ENCODE measurements at places on chromosomes 4 and X.

GRCh38 chr4:973431-974397 is at the start of gene DGKQ:
Gene DGKQ, minus strand, starts transcription at chr4:973569. Its CDS starts 87 bp downstream, at chr4:973482.
- DNase-seq: peak; percentile 83

- DNase-seq: no peak
These were observed 98.5 kb upstream of the KLF3 start for GRCh38 chr4:38565271-38566199.

DNA sequence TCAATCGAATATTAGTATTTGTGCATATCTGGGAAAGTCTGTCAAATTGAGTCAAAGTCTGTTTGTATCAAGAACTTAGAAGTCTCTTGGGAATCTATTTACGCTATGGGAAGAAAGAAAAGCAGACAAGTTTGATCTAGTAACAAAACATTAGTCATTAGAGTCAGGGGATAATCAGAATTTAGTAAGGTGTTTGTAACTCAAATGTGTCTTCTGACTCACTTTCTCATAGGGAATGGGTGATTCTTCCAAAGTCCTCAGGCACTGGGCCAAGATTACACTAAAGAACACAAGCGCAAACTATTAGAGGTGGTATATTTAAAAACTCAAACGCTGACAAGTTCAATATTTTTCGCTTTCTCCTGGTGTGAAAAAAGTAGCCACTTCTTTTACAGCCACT is 926.5 kb downstream of the PDHA2 start:
- no peak for DNase-seq

DNA sequence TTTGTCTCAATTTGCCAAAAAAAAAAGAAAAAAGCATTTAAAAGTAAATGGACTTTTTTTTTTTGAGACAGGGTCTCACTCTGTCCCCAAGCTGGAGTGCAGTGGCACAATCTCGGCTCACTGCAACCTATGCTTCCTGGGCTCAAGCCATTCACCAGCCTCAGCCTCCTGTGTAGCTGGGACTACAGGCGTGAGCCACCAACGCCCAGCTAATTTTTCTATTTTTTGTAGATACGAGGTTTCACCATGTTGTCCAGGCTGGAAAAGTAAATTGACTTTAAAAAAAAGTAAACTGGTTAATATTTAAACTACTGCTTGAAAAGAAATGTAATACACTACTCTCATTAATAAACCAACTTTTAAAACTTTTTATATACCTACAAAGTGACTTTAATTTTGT is 5.9 kb downstream of the AIFM1 start:
- no peak for DNase-seq

GRCh38 chr4:168849030-168849675 is 160.9 kb downstream of the CBR4 start:
- DNase-seq: no peak

- DNase-seq: no peak
These were observed 190.6 kb downstream of the FRAS1 start for GRCh38 chr4:78247536-78248285.

DNA sequence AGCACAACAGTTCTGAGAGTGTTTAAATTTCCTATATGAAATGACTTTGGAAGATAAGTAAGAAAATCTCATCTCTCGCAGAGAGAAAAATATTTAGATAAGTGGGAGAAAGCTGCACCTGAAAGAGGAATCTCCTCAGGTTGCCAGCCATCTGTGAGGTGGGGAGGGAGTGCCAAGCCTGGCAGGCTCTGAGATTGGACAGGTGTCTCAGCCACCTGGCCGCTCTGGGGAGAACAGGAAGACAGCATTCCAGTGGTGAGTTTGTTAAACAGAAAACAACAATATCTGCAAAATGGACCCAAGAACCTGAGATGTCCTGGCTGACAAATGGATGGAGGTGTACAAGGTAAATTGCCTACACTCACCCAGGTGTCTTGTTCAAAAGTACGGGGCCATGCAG is 31.3 kb downstream of the EMCN start:
- no peak for DNase-seq

- DNase-seq: no peak
These were observed 14.1 kb downstream of the MFAP3L start for GRCh38 chr4:170011921-170012628.

DNA sequence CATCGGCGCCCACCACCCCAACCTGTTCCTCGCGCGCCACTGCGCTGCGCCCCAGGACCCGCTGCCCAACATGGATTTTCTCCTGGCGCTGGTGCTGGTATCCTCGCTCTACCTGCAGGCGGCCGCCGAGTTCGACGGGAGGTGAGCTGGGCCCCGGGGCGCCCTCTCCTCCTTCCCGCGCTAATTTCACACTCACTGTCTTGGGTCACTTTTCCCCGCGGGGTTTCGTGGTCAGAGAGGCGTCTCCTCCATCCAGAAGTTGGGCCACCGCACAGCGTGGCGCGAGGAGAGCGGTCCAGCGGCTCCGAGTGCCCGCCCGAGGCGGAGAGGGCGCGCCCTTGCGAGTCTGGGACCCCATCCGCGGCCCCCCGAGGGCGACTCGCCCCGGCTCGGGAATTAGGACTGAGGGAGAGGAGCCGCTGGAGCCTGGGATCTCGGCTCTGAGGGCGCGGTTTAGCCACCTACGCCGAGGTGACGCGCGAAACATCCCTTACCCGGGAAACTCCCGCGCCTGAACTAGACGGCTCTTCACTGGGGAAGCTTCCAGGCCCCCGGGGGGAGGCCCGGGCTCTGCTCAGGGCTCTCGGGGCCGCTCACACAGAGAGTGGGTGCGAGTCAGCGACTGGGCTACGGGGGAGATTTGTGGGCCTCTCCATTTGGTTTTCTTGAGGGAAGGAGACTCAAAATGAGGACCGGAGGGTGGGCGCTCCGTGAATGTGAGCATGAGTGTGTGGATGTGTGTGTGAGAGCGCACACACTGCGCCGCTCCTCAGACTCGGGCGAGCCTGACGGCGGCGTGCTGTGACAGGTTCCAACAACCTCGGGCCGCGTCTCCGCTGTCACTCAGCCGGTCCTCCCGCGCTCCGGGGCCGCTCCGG is 551 bp downstream of the NPNT start:
- DNase-seq: peak; percentile 37

GRCh38 chr4:76499461-76499860 is 64.4 kb downstream of the SHROOM3 start:
- DNase-seq: no peak
